Cardiac muscle cell (in vitro differentiated cells and primary cell): ENCODE measurements at places on chromosomes 16 and 17.

- no peak for DNase-seq
Observed at GRCh38 chr17:63928172-63928666, 3.9 kb downstream of the CD79B start.

DNA sequence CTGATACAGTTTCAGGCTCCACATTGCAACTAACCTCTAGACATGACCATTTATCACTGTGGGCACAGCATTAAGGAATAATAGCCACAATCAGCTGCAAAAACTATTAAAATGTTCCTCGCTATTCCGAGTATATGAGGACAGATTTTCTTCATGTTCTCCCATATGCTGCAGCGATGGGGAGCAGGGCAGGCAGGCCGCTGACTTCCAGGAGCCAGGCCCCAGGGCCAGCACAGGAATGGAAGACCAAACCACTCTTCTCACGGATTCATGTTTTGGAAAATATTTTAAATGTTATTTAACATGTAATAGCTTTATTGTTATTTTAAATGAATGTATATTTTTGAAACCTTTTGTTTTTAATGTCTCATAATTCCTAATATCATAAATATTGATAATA lies 43.8 kb upstream of the ENDOV start:
- no peak for DNase-seq

DNA sequence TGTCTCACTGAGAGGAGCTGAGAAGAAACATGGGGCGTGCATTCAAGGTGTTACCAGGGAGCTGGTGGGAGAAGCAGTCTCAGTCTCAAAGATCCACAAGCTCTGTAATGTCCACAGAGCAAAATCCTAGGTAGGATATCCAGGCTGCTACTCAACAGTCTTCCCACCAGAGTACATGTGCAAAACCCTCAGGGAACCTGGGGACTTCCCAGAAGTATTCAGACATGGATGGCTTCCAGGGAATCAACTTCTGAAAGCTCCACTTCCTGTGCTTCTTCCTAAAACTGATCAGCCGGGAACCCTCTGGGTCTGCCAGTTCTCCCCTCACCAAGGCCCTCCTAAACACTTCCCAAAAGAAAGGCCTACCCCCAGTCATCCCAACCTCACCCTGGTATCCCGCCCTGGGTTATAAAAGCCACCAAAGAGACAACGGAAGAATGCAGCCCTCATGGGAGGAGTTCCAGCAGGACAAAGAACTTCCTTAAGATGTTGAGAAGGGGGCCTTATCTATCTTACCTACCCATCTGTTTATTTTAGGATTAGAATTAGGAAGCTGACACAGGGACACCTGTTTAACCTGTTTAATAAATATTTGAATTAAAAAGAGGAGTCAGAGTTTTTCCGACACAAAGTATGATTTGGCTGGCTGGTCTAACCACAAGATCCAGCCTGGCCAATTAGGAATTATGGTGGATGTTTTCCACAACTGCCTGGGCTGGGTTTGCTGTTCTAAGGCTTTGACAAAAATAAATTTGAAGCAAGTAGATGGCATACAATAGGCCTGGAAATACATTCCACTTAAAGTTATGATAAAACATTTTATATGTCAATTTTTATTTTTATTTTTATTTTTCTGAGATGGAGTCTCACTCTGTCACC lies 37.0 kb downstream of the CUEDC1 start:
- no peak for DNase-seq

GRCh38 chr16:65890203-65890602 lies 476.3 kb upstream of the CDH5 start:
- DNase-seq, result no peak

DNA sequence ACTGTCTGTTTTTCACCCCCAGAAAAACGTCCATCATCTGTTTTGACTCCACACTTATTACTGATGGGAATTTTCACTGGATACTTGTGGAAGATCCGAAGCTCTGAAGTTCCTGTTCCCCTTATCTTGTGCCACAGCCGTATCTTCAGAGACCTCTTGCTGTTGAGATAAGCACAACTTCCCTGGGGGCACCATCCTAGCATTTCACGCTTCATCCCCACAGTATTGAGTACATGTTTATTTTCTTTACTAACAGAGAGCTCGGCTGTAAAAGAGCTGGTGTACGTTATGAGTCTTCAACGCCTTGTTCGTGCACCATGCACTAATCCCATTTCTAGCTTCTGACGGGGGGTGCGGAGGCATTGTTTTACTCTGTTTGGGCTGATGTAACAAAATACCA lies 813.6 kb upstream of the EEF2KMT start:
- no peak for DNase-seq

- DNase-seq, result no peak
Observed at GRCh38 chr17:73936908-73937627, 266.4 kb upstream of the RPL38 start.

- DNase-seq, result peak; percentile 84
Observed at GRCh38 chr17:17663160-17664063, 17.8 kb upstream of the RAI1 start.

DNA sequence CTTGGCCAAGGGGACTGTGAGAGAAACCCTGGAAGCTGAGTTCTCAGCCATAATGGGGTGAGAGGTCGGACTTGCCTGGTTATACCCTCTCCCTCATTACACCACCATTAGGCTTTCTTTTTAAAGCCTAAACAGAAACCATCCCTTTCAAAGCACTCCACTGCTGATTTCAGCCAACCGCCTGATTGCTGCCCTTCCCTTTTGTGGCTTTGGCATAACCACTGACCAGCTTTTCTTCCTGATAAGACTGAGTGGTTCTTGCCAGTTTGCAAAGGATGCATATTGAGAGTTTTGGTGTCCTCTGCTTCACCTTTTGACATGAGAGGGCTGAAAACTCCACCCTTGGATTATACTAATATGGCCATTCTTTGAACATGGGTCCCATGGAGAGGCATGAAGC lies 308.2 kb upstream of the GOT2 start:
- no peak for DNase-seq

DNA sequence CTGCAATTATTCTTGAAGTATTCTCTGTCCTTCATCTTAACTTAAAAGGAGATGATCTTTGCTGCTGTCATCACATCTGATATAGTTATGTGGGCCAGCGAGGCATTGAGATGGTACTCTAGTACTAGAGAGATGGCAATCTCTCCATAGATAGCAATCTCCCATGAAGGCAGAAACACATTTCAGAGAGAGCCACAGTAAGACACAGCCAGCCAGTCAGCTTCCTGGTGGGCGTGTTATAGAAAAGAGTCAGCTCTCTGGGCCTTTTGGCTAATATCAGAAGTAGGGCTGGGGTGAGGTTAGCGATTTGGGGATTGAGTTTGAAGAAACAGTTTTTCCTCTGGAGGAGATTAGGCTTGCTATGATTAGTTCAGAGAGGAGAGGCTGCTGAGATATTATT lies 22.6 kb upstream of the EFCAB13 start:
- no peak for DNase-seq

GRCh38 chr17:17164676-17165075 lies 41.5 kb downstream of the PLD6 start:
- DNase-seq, result no peak

DNA sequence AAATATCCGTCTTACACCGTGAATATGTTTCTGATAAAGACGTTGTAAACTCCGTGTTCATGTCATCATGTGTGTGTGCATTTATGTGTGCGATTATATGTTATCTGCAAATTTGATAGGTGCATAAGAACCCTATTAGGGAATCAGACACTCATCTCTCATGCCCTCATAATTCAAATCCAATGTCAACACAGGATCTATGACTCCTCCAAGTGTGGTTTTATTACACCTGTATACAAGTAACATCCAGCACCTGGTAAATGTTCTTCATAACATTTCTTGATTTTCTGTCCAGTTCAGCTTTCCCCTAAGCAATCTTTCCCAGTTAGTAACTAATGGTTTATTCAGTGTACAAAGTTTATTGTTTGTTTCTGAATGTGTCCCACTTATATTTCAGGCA lies 681.9 kb downstream of the CDH11 start:
- DNase-seq, result no peak

GRCh38 chr17:41796121-41796895 lies 9.8 kb upstream of the JUP start:
- no peak for DNase-seq

- DNase-seq, result no peak
Observed at GRCh38 chr16:19316846-19317245, 31.3 kb downstream of the CLEC19A start.

GRCh38 chr16:20889625-20890275 lies 10.4 kb downstream of the DCUN1D3 start:
- DNase-seq, result no peak

GRCh38 chr17:13931800-13932460 lies 137.4 kb upstream of the COX10 start:
- peak; percentile 74 for DNase-seq

GRCh38 chr16:53989597-53989996 lies 285.6 kb downstream of the FTO start:
- no peak for DNase-seq

GRCh38 chr17:27559506-27560481 lies 71.2 kb upstream of the LGALS9 start:
- DNase-seq, result peak; percentile 69

DNA sequence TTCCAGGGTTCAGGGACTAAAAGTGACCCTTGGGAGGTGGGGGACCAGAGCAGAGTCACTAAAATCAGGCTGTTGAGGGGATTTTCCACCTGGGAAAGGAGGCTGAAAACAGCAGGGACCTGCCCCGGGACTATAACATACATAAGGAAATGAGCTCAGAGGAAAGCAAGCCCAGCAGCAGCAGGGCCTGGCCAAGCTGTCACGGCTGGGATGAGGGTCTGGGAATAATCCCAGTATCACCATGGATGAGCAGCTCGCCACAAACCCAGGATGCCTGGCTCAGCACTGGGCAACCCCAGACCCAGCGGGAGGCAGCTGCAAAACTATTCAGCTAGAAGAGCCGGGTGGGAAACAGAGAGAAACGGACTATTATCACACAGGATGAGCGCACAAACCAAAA lies 72.4 kb downstream of the RPH3AL start:
- DNase-seq, result no peak

GRCh38 chr16:369866-370436 lies 387 bp downstream of the MRPL28 start:
- peak; percentile 43 for DNase-seq

GRCh38 chr17:50928646-50929045 lies 62.5 kb upstream of the TOB1 start:
- no peak for DNase-seq

DNA sequence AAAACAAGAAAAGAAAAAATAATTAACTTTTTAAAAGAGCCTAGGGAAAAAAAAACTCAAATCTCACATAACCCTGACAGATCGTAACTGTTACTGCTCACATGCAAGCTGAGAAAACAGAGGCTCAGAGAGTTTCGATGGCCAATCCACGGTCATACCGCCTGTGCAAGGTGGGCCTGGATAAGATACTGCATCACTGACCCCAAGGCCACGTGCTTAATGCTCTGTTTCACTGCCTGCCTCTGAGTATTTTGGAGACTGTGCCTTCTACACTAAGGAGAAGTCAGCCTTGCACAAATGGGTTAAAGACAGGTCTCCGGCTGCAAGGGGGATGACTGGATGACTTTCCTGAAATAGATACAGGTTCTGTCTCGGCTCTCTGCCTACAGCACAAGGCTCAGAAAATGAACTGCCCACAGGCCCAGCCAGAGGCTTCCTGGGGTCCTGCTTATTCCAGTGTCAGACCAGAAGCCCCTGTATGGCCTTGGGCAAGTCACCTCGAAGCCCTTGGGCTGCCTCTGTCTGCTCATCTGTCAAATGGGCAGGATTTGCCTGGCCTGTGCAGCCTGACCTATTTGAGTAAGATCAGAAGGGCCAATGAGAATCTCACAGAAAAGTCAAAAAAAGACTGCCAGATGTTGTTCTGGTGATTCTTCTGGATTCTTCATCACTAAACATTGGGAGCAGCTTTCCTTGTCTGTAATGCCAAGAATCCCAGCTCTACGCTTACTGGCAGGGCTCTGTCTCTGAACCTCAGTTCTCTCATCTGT lies 25.8 kb downstream of the CNGB1 start:
- DNase-seq, result peak; percentile 20

GRCh38 chr17:74063439-74063838 lies 140.0 kb upstream of the RPL38 start:
- DNase-seq, result no peak

- no peak for DNase-seq
Observed at GRCh38 chr17:9006175-9006767, 15.0 kb upstream of the NTN1 start.

GRCh38 chr17:78412403-78412802 lies 34.0 kb downstream of the PGS1 start:
- peak; percentile 27 for DNase-seq

GRCh38 chr16:85789773-85790172 lies 9.6 kb downstream of the EMC8 start:
- DNase-seq, result no peak

DNA sequence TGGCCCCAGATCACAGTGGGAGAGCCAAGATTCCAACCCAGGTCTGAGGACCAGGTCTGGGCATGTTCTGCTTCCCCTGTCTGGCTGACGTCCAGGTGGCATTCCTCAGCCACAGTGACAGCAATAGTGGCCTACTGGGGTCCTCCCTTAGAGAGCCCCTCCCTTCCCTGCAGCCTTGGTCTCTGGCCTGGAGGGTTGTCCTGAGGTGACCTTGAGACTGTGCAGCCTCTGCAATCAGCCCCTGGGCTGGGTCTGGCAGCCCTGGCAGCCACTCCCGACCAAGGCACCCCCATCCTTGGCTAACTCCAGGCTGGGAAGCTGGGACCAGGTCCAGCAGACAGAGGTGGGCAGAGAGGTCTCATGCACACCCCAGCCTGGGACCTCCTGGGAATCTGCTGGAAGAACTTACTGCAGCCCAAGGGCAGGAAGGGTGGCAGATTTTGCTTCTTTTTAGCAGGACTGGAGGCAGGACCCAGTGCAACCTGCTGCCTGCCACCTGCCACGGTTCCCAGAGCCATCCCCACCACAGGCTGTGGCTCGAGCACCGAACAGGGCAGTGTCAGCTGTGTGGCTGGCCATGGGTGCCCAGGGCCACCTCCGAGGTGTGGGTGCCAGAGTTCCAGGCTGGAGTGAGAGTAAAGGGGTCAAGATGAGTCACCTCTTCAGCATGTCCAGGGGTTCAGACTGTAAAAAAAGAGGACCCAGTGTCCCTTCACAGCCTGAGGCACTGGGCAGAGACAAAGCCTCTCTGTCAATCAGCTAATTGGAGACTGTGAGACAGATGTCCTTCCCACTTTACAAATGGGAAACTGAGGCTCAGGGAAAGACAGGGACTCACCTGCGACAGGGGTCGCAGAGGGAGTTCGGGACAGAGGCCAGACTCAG lies 12.6 kb downstream of the GRB7 start:
- DNase-seq, result peak; percentile 80

DNA sequence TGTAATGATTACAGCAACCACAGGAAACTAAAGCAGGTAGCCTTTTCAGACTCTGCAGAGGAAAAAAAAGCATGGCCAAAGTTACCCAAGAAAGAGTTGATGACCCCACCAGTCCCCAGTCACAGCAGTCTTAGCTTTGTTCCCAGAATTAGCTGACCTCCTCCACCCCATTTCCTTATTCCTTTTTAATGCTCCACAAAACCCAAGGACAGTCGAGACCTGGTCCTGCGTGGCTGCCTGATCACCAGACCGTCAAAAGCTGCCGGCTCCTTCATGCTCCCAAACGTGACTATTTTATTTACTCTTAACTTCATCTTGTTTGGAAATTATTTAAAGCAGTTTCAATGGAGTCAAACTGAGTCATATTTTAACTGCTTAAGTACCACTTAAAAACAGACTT lies 28.7 kb upstream of the MED9 start:
- DNase-seq, result no peak
